ENCODE measurements at places on chromosomes 6 and 20.

DNA sequence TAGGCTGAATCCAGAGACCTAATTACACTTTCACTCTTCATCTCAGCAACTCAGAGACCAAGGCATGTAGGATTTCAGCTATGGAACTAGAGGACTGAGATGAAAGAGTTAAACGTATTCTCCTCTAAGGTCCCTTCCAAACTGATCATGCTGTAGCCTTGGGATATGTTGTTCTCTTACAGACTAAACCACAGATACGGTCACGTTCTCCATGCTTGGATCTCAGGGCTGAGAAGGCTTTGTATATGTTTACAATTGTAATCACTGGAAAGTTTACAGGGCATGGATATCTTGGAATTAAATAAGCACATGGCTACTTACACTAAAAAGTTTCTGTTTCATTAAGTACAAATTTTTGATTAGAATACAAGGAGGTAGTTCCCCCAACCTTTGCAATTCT lies 50.1 kb downstream of the PKIB start:
- no peak for DNase-seq

- DNase-seq, result no peak
Observed at GRCh38 chr6:117317261-117317660, 51.9 kb downstream of the VGLL2 start.

DNA sequence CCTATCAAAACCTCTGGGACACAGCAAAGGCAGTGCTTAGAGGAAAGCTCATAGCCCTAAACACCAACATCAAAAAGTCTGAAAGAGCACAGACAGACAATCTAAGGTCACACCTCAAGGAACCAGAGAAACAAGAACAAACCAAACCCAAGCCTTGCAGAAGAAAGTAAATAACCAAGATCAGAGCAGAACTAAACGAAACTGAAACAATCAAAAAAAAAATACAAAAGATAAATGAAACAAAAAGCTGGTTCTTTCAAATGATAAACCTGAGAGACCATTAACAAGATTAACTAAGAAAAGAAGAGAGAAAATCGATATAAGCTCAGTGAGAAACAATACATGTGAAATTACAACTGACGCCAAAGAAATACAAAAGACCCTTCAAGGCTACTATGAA lies 34.8 kb upstream of the RUNX2 start:
- DNase-seq, result no peak

DNA sequence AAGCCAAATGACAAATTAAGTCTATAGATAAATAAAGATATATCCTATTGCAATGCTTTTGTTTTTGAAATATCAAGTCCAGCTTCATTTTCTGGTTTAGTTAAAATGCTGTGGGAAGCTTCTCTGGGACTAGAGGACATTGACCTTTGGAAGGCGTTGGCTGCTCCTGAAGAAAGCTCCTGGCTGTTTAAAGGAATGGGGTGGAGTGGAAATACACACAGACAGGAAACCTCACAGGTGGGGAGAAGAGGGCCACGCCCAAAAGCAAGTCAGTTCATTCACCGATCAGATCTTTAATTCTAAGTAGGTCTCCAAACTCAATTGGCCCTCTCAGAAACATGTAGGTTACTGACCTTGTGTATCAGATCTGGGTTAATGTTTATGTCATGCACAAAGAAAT lies 59.6 kb downstream of the SPTLC3 start:
- DNase-seq, result no peak

- no peak for DNase-seq
Observed at GRCh38 chr20:58985656-58986055, 4.6 kb downstream of the NELFCD start.

DNA sequence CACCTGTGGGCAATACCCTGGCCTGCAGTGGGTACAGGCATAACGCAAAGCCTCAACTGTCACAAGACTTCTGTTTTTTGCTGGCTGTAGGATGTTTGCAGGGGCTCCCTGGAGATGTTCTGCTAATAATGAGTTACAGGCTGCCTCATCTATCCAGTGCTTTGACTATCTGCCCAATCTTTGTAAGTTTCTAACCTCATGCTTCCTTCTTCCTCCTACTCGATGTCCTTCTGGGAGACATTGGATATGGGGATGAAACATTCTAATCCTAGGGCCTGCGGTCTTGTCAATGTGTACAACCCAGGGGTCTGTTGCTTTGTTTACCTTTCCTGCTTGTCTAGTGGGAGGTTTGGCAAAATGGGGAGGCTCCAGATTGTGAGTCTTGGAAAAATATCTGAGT lies 136.8 kb upstream of the TCF21 start:
- DNase-seq, result no peak

- DNase-seq, result no peak
Observed at GRCh38 chr6:115004204-115004603, 661.4 kb upstream of the HS3ST5 start.

GRCh38 chr6:163904186-163904585 lies 489.7 kb downstream of the QKI start:
- DNase-seq, result no peak

Data from activated naive CD4-positive, alpha-beta T cell (primary cell).